ENCODE measurements at places on chromosomes 4 and X.

DNA sequence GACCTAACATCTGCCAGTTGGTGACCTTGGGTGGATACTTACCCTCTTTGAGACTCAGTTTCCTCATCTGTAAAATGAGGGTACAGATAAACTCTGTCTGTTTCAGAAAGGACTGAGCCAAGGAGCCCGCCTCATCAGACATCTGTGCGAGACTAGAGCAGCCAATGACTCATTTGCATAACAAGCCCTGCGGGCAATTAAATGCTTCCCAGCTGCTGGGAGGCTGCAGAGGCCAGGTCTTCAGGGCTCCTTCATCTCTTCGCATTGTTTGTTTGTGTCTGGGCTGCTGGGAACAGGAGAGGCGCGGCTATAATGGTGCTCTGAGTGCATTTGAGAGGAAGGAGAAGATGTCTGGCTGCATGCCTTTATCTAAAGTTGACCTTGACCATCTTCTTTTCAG lies 85.0 kb downstream of the ADRA2C start:
- no peak for DNase-seq

DNA sequence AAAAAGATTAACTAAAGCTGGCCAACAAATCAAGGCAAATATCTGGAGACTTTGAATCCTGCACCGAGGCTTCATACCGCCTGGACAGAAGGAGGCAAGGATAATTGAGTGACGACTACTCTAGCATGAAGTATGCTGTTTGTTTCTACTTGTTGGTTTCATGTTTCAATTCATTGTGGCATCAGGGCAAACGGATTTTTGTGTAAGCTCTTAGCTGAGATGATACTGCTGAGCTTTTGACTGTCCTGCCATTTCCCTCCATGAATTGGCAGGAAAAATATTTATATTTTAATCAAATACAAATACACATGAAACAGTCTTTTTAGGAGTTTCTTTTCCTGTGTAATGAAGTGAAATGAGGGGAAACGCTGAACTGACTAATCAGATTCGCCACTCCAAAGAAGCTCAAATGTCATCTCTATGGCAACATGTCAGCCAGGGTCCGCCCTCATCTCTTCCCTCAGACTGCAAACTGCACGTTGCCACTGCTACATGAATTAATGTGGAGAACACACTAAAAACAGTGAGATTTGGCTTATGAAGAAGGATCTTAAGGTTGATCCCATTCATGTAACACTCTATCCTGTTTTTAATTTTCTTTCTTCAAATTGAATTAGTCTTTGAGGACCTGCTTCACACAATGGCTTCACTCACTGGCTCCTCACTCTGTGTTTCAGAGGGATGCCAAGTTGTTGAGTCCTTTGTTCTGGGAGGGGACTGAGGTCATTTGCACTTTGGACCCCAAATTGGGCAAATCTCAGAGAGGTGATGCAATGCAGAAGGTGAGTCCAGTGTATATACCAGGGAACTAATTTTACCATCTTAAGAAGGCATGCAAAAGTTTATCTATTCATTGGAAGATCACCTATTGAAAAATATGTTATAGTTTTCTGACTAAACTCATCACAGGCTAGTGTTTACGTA lies 149.6 kb upstream of the MID1 start:
- peak; percentile 24 for DNase-seq

DNA sequence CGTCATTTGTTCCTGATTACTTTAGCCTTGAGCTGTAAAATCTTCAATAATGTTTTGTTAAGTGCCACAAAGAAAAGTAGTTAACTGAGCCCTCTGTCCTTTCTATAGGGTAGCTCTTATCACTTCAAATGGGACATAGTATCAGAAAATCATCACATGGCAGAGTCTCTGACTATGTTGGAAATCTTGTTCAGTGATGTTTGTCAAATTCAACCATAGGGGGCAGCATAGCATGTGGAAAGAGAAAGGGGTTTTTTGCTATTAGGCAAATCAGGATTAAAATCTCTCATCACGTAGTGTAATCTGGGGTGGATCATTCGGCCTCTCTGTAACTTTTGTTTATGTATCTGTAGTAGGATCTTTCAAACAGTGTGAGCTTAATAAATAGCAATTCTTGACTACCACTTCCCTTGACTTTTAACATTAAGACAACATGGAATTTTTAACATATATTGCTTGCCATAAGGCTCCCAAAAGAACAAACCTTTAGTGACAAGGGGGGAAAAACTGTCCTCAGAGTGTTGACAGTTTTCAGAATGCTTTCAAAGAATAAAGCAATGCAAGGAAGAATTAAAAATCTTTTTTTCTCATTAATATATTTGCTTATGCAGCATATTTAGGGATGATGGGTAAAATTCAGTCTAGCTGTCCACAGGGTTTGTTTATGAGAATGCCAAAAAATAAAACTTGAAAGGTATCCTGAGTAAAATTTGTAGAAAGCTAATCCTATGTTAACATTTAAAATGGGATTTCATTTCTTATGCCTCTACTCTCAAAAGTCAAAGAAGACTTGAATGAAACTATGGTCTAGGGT lies 127.2 kb downstream of the FBXW7 start:
- no peak for DNase-seq

GRCh38 chr4:154720123-154720522 lies 23.7 kb upstream of the LRAT start:
- no peak for DNase-seq

- DNase-seq = no peak
Observed at GRCh38 chr4:150297861-150298474, 219.7 kb downstream of the DCLK2 start.

DNA sequence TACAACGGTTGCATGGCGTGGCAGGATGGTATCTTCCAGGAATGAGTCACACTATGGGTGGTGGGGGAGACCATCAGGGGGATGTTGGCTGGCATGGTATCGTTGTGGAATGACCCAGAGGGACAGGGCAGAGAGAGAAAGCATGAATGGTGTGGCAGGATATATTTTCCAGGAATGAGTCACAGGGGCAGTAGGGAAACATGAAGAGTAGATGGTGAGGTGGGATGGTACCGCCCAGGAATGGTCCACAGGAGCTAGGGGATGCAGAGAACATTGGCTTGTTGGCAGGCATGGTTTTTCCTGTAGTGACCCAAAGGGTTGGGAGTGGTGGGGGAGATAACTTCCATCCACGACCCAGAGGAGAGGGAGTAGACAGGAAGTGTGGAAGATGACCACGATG lies 62.4 kb downstream of the MAOA start:
- DNase-seq = no peak

GRCh38 chr4:25144870-25145481 lies 15.3 kb downstream of the SEPSECS start:
- DNase-seq = no peak

DNA sequence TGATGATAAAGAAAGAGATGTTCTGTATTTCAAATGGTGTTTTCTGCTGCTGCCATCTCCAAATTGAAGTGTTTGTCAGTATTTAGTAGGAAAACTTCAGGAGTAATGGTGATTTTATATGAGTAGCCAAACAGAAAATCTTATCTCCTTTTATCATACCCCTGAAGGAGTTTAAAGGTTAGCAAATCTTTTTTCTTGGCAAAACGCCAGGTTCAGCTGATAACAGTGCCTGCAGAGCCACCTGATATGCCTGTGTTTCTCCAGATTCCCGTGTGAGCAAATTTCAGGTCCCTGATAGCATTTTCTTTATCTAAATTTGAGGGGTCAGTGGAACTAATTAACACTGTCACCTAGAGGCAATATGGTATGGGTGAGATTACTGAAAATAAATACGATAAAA lies 65.8 kb upstream of the ETNPPL start:
- no peak for DNase-seq

DNA sequence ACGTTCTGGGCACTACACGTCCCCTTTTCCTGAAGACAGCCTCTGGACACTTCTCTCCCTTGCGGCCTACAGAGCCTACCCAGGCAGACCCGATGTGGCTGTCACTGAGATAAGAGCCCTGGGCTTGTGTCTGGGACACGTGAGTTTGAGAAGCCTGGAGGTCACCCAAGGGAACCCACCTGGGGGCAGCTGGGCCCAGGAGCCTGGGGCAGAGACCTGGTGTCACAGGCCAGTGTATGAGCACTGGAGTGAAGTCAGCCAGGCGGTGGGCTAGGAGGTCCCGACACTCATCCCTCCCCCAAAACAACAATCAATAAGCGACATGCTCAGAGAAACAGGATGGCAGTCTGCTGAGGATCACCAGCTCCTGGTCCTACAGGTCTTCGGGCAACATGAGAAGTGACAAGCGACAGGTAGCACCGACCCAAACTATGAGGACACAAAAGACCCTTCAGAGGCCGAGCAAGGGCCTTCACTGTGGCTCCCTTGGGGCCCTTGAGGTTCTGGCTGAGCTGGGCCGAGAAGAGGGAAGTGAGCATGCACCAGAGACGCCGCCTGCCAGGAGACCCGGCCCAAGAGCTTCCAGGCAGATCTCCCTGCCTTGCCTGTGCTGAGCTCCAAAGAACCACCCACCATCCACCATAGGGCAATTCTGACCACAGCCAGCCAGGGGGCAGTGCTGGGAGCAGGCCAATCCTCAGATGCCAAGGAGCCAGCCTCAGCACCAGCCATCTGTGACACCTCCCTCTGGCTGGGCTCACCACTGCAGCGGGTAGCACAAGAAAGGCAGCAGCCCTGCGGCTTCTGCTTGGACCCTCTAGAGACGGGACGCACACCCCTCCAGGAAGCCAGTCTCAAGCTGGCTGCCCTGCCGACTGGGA lies 11.0 kb upstream of the DUSP9 start:
- DNase-seq = no peak

- DNase-seq = no peak
Observed at GRCh38 chrX:19705196-19705769, 182.1 kb downstream of the SH3KBP1 start.

DNA sequence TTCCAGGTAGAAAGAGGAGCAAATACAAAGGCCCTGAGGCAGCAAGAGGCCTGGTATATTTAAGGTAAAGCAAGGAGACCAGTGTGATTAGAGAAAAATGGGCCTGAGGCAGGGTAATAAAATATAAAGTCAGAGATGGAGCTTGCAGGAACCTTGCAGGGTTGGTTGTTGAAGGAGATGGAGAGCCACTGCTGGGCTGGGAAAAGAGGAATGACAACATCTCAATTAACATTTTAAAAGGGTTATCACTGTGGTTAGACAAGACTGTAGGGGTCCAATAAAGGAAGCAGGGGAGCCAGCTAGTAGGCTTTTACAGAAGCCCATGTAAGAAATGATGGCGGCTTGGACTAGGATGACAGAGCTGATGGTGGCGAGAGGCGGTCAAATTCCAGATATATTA lies 205.5 kb upstream of the MBNL3 start:
- no peak for DNase-seq

DNA sequence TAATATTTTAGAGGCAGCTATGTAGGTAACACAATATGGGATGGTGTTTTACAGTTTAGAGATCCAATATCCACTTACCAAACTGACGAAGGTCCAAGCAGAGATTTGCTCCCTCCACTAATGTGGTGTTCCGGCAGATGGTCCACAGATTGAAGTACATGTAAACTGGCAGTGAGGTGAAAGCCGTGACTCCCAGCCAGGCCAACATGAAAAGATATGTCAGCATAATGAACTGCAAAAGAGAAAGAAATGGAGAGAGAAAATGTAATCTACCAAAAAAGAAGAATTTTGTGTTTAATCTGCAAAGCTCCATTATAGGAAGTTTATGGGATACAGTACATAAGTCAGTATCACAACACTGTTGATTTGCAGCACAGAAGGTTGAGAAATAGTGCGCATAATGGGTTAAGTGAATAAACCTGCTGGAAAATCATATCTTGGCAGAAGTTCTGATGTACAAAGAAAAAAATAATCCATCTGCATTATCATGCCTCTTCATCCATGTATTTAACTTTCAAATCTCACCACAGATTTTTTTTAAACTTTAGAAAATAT lies 160.2 kb downstream of the GPM6A start:
- DNase-seq = no peak

DNA sequence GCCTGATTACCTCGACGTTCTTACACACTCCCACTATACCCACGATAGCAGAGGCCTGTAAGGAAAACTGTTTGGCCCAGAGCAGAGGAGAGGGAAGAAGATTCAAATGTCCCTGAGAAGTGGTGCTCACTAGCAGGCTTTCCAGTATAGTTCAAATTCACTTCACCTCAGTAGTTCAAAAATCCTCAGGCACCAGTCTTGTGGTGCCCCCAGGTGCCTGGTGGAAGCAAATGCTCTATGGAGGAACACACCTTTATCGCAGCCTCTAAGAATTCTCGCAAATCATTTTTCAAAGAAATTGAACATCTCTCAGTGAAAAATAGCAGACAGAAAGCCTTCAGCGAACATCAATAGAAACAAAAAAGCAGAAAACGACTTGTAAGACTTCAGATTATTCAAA lies 12.2 kb upstream of the MTMR1 start:
- DNase-seq = no peak

DNA sequence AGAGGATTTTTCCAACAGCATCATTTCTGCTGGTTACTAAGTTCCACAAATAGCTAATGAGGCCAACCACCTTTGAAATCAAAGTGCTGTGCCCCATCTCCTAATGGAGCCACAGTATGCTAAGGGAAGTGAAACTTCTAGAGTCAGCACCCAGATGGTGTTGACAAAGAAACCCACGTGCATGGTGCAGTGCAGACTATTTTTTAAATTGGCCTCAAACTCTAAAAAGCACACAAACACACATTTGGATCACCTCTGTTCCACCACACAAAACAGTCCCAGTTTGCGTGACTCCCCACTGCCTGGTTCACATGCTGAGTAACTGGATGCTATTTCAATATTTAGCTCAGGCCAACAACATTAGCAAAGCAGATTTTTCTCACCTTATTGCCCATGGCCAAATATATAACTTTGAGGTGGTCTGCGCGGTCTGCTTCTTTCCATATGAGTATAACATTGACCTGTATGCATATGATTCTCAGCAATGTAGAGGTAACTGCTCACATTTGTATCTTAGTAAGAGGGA lies 69.9 kb downstream of the AMELX start:
- no peak for DNase-seq

- no peak for DNase-seq
Observed at GRCh38 chr4:131509521-131509920, 1639.6 kb upstream of the PCDH10 start.

DNA sequence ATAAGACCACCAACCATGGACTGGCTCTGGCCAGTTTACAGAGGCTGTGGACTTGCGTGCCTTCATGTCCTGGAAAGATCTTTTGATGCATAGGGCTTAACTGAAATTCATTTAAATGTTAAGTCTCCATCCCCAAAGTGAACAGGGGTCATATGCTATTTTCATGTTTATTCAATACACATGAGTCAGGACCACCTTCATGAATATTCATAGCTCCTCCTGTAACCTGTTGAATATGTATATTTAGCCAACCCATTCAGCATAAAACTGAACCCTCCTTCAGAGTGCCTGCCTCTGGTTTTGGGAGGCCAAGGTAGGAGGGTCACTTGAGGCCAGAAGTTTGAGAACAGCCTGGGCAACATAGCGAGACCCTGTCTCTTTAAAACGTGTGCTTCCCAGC lies 7.1 kb downstream of the CTPS2 start:
- DNase-seq = no peak

DNA sequence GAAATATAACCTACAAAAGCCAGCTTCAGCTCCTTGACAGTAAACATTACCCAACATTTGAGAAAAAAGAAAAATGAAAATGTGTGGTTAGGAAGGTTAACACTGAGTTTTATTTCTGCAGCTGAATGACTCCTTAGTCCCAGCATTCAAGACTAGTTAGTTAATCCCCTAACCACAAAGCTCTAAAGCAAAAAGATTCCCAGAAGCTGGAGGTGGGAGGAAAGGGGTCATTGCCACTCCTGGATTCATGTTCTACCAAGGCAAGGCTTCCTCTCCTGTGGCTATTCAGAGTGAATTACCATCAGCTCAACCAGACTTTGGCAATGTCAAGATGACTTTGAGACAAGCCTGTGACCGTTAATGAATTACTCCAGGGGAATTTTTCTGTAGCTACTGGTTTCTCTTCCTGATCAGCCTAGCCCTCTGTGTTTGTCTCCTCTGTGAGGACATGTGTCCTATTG lies 63.6 kb downstream of the HADH start:
- no peak for DNase-seq

Data from tibial artery (tissue), 4 donors.